ENCODE measurements at places on chromosomes 7 and 10.

DNA sequence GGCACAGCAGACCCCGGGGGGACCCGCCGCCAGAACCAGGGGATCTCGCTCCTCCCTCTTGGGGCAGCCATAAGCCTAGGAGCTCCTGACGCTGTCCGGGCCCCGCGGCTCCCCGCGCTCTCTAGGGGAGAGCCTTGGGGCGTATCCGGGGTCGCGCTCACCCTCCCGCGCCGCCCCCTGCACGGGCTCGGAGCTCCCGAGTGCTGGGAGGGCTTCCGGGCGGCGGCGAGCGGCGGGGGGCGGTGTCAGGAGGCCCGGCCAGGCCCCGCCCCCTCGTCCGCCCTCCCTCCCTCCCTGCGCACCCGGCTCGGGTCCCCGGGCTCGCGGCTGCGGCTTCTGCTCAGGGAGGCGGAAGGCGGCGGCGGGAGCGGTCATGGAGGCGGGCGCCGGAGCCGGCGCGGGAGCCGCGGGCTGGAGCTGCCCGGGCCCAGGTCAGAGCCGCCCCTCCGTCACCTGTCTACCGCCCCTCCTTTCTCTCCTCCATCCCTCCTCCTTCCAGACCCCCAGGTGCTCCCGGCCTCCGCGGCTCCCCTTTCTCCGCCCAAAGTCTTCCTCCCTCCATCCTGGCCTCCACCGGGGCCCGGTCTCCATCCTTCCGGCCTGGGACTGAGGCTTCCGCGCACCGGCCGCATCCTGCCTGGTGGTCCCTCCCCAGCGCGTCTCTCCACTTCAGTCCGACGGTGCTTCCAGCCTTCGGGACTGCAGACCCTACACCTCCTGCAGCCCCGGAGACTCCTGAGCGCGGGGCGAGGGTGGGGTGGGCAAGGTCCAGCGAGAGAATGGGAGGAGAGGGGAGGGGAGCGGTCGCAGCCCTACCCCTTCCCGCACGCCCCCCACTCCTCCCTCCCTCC, at the start of gene CCDC136:
Gene CCDC136 (plus strand): TSS at position 848 of the 851 bp plus-strand sequence. CDS start 444 bp downstream, outside the sequence.
- no peak for DNase-seq

GRCh38 chr7:38382684-38383083, 109.2 kb upstream of the TARP start:
- no peak for DNase-seq

DNA sequence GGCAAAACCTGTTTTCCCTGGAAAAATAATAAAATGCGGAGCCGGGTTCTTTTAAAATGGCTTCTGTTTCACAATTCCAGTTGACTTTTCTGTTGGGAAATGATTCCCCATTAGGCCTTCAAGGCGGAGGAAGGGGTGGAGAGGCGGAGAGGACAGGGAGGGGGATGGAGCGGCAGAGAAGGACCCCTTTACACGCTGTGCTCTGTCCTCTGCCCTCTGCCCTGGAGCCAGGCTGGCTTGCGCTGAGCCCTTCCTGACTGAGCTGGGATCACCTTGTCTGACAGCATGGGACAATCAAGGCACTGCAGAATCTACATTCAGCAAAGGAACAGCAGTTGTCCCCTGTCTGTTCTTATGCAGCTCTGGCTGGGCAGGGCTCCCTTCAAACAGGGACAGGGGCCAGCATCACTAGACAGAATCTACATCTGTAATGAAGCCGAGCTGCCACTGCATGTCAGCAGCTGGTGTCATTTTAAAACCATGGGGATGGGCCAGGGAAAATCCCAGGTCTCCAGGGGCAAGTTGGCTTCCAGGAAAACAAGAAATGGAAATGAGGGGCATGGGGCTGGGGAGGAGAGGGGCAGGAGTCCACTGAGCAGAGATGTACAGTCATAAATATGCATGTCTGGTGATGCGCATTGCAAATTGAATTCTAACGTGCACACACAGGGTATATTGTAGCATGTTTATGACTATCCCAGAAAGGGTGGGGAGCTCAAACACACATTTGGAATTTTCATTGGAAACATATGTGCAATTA, 120.0 kb downstream of the MKX start:
- DNase-seq = no peak

DNA sequence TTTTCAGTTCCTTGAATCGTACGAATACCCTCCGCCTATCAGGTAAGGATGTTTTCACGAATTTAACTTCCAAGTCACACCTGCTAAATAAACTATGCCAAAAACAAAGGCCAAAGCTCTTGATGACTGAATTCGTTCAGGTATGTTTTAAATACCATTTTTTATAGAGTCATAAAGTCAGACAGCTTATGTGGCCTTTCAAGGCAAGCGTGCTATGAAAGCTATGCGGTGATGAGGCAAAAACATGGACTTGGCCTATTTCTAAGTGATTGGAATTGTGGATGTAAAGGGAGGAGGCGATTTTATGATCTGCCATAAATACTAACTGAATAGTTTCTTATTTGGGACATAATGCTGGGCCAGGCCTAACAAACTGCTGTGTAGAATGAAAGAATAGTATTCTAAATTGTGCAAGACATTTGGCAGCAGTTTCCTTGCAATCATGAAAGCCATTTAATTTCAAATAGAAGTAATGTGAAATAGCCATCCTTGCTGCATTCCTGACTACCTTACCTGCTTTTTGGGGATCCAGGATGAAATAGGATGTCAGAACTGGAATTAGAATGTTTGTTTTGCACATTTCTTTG, 14.0 kb downstream of the SLC39A12 start:
- no peak for DNase-seq

- no peak for DNase-seq
Observed at GRCh38 chr7:144489504-144489903, 86.0 kb upstream of the NOBOX start.

DNA sequence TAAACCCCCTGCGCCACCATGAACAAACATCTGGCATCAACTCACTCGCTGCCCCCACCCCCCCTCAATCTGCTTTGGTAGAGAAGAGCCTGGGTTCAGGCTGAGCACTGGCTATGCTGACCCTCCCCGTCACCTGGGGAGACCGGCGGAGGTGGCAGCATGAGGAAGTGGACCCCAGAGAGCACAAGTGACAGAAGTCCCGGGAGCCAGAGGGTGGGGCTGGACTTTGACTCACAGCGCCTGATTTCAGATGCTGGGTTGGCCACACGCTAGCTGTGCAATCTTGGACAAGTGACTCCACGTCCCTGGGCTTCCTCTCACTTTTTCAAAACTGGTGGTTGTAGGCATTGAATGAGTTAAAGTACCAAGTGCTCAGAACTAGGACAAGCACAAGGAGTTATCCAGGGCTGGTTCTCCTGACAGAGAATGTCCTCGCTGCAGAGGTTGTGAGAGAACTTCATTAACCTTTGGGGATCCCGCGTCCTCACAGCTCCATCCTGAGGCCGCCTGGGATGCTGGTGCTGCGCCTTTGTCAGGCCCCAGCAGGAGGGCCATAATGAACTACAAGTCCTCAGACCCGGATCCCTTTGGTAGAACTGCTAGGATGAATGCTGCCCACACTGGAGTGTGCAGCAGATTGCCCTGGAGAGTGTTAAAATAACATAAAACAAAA, 48.8 kb upstream of the RASGEF1A start:
- no peak for DNase-seq

DNA sequence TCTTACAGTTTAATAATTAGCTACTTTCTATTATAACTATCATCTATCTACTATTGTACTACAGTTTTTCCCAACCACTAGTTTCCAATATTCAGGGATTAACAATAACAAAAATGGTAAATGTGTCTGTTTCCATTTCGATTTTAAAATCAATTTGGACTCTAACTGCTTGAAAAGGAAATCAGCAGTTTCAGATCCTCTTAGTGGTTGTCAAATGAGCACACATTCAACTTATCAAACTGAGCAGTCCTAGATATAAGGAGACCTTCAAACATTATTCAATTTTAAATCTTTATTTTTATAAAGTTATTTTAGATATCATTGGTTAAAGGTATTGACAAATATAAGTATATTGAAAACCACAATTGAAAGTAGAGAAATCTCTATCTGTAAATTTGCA, 46.8 kb upstream of the CD36 start:
- no peak for DNase-seq

DNA sequence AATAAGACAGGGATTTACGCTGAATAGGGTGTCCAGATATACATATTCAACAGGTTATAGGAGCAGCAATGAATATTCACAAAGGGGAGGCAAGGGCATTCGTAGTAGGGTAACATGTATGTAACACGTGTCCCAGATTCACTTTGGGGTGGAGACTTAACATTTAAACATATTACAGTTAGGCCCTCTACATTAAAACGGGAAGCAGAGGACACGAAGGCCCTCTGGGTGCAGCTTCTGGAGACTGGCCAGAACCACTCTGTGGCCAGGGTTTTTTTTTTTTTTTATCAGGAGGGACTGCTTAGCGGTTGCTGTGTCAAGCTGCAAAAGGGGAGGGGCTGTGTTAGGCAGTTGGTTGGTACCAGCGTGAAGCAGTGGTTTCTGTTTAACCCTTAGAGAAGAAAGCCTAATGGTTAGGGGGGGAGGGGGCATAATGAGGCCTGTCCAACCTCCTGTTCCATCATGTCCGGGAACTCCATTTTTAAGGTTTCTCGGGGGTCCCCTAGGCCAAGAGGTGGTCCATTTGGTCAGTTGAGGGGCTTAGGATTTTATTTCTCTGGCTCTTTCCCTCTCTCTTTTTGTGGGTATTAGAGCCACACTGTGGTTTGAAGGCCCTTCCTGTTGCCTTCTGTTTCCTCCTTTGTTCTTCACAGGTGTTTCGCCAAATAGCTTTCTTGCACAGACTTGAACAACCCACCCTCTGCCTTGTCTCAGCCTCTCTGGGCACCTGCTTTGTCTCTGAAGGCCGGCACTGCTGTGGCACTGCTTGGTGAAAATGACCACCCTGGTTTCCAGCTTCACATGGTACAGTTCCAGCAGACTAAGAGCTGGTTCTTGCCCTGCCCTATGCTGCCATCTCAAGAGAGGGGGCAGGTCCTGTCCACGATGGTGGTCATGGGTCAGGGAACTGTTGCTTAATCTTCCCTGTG, 26.4 kb downstream of the PRF1 start:
- DNase-seq = no peak

DNA sequence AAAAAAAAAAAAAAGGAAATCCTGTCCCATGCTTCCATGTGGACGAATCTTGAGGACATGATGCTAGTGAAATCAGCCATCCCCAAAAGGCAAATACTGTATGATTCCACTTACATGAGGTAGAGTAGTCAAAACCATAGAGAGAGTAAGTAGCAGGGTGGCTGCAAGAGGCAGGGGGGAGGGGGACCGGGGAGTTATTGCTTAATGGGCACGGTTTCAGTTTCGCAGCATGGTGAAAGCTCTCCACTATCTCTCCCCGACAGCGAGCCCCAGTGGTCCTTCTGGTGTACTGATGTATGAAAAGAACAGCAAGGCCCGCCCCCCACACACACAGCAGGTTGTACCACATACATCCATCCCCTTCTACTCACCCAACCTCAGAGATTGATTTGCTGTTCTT, 32.8 kb downstream of the NOD1 start:
- DNase-seq = peak; percentile 29

GRCh38 chr10:135132-135600, at the start of gene ZMYND11:
Gene ZMYND11, plus strand, starts transcription at chr10:135455. Its CDS starts 44,558 bp downstream, at chr10:180013.
- no peak for DNase-seq

DNA sequence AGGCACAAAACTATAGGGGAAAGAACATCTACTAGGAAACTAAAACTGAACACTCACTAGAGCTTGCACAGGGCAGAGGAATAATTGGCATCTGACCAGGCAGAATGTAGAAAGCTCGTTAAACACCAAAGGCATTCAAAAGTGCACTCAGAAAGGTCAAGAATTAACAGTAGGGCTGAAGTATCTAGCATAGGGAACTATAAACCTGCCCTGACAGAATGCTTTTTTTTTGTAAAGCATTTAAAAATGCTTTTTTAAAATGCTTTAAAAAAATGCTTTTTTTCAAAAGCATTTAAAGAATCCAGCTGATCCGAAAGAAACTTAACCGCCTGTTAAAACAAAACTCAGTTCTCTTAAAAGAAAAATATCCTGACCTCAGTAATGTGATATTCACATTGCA, 74.6 kb upstream of the EGFR start:
- peak; percentile 17 for DNase-seq

DNA sequence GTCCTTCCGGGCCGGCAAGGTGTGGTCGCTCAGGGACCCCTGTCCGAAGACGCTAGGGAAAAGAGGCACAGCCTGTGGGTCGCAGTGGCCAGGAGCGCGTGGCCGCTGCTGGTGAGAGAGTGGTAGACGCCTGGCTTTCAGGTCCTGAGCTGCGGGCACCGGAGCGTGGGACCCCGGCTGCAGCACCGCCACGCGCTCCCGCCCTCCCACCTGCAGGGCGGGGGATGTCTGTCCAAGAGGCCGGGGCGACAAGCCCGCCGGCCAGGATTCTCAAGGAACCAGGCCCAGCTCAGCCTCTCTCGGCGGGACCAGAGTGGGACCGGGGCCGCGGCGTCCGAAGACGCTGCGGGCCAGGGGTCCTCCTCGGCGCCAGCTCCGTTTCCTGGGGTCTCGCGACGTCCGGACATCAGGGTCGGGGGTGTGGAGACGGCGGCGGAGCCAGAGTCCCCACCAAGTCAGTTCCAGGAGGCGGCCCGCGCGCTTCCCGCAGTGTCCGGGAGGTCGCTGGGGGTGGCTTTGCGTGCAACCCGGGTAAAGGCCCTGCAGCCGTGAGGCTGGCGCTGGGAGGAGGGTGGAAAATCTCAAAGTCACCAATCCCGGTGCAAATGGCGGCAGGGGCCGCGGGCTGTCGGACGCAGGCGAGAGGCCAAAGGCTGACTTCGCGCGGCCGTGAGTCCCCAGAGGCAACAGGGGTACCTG, 5.5 kb downstream of the ZNF503 start:
- no peak for DNase-seq

Measured in skeletal muscle cell (primary cell).